ENCODE measurements at places on chromosomes 12 and 14.

DNA sequence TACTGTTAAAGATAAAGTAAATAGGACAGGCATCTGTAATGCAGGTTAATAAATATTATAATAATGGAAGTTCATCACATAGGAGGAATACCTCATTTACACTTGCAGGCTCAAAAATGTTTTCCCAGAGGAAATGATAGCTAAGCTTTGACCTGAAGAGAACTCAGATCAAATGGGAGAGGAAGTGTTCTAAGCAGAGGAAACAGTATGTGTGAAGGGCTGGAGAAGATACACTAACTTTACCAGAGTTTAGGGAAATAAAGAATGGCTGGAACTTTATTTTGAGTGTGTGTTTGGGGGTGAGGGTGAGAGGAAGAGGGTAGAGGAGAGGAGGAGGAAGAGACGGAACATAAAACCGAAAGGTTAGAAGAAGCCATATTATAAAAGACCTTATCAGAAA lies 34.0 kb upstream of the AP4S1 start:
- DNase-seq, result no peak

GRCh38 chr12:4900327-4900726 lies 9.4 kb upstream of the KCNA1 start:
- no peak for DNase-seq

GRCh38 chr12:72676556-72676955 lies 404.4 kb downstream of the TRHDE start:
- no peak for DNase-seq

GRCh38 chr12:56413392-56413791 lies 35.8 kb downstream of the TIMELESS start:
- no peak for DNase-seq

- DNase-seq, result no peak
Observed at GRCh38 chr14:87644689-87645088, 348.3 kb downstream of the GALC start.

DNA sequence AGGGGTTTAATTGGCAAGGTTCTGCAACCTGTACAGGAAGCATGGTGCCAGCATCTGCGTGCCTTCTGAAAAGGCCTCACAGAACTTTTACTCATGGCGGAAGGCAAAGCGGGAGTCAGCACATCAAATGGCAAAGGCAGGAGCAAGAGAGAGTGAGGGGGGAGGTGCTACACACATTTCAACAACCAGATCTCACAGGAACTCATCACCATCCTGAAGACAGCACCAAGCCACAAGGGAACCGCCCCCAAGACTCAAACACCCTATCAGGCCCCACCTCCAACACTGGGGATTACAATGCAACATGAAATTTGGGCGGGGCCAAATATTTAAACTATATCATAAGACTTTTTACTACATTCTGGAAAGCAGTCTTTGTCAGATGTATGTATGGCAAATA lies 38.0 kb upstream of the FKBP4 start:
- DNase-seq, result peak; percentile 21

DNA sequence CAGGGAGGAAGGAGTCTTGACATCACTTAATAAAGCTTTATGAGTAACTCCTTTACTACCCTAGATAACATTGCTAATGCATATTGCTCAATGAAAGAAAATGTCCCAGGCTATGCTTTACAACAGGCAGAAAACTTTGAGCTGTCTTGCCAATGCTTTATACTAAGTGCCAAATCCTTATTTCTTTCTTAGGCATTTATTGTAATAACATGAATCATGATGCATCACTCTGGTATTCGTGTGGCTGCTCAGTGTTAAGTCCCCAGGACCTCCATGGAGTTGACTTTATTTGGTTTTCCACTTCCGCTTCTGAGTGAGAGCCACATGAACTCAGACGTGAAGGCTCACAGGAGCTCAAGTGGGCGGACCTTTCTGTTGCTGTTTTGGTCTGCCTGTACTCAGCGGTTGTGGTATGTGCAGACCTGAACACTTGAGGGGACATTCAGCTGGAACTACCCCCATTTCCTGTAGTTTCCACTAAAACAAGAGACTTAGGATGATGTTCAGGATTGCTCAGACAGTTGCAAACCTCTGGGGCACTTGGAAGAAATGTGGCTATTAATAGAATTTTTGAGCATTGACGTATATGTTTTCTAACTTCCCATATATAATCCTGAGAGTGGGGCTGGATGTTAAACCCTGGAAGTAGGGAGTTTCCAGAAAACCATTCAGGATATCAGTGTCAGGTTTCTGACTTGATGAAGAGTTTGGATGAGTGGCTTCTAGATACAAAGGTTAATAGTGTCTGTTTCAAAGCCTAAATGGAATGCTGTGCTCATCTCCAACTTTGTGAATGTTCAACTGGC lies 258.6 kb downstream of the MSRB3 start:
- DNase-seq, result no peak

DNA sequence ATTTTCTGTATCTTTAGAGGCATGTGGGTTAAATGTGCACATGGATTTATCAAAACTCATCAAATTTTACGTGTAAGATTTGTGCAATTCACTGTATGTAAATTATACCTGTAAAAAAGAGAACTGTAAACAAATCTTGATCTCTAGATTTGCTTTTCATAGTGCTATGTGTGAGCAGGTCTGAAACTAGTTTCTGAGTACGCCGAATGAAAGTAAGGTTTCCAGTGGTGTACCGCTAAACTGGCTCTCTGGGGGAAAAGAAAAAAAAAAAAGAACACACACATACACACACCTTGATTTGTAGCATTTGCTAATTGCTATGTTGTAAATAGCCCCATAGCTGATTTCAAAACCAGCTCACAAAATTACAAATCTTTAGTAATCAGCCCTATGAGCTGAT lies 8.6 kb upstream of the SLC41A2 start:
- no peak for DNase-seq

DNA sequence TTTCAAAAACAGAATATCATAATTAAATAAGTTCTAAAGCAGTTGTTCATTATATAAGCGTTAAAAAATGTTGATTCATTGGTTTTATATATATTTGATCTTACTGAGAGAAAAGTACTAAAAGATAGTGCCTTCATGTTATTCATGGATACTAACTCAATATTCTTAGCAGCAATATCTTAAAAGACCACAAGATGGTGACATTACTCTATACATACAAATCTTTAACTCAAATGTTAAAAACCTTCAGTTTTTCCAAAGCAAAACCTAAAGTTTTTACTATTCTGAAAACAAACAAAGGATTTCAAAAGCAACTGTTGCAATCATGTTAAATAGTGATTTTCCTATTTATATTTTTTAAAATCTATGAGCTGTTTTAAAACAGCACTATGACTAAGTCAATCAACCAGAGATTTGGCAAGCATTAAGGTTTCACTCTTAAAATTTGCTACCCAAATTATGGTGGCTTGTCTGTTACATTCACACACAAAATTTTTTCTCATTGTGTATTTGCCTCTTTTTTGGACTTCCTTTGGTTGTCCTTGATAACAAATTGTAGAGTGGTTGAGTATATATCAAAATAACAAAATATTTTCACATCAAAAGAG lies 50.1 kb upstream of the RERGL start:
- DNase-seq, result no peak

DNA sequence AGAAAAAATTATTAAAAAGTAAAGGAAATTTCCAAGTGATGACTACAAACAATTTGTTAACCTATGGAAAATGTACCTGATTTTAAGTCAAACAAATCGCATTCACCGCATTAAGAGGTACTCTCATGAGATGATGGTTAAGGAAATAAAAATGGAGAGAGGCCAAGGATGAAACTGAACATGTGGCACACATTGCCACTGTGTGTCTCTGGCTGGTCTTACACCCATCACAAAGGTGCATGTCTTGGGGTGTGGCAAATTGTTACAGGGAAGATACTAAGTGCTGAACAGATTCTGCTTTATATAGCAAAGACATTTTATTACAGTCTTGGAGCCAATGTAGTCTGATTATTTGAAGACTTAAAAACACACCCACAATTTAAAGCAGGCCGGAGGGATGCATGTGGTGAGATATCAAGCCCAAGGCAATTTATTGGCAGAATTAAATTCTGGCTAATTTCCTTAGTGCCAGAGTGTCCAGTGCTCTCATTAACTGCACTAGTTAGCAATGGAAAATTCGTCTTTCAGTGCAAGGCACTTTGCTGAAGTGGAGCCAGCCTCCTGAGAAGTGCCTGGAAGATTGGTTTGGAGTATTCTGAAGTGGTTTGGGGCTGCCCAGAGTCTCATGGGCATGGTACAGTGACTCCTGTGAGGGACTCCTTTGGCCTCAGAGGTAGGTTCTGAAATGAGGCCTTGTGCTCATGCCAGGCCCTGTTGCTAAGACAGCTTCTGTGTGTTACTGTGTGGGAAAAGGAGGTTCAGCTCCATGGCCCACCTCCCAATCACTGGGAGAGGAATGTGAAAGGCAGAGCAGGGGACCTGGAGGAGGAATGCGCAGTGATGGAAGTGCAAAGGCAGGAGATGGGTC lies 166.9 kb downstream of the BRMS1L start:
- no peak for DNase-seq

GRCh38 chr12:104299842-104300481 lies 3.6 kb upstream of the EID3 start:
- no peak for DNase-seq

DNA sequence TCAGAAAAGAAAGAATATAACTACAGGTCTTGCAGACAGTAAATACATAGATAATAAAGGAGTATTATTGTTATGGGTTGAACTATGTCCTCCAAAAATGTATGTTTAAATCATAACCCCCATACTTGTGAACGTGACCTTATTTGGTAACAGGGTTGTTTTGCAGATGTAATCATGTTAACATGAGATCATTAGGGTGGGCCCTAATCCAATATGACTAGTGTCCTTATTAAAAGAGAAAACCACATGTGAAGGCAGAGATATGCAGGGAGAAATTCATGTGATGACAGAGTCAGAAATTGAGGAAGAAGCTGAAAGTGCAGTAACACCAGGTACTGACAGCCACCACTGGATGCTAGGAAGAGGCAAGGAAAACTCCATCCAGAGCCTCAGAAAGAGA lies 29.0 kb downstream of the MAGOHB start:
- no peak for DNase-seq

DNA sequence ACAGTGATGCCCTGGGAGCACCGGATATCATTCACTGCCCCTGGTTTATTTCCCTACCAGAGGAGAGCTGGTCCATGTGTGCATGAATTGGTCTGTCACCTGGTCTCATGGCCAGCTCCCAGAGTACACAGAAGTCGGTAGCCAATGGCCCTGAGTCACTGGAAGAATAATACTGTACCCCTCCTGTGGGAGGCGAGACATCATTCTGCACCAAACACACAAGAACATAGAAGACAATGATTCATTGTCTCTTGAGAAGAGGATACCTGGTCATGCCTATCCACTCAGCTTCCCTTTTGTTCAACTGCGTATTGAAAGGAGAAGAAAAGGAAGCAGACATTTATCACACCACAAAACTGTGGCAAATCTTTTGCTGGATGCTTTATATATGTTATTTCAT lies 216.2 kb downstream of the DPF3 start:
- no peak for DNase-seq

GRCh38 chr12:53197011-53197640 lies 9.9 kb downstream of the ITGB7 start:
- DNase-seq, result no peak

GRCh38 chr12:49901986-49902385 lies 1.7 kb downstream of the FAIM2 start:
- DNase-seq, result no peak

GRCh38 chr14:103651585-103651984 lies 22.6 kb downstream of the KLC1 start:
- no peak for DNase-seq

DNA sequence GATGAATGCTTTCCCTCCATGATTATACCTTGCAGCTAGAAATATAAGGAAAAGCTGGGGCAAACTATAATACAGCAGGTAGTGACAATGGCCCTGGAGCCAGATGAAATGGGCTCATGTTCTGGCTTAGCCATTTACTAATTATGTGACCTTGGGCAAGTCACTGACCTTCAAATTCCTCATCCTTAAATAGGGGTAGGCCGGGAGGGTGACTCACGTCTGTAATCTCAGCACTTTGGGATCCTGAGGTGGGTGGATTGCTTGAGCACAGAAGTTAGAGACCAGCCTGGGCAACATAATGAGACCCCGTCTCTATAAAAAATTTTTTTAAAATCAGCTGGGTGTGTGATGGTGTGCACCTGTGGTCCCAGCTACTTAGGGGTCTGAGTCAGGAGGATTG lies 155.4 kb downstream of the C12orf75 start:
- no peak for DNase-seq

DNA sequence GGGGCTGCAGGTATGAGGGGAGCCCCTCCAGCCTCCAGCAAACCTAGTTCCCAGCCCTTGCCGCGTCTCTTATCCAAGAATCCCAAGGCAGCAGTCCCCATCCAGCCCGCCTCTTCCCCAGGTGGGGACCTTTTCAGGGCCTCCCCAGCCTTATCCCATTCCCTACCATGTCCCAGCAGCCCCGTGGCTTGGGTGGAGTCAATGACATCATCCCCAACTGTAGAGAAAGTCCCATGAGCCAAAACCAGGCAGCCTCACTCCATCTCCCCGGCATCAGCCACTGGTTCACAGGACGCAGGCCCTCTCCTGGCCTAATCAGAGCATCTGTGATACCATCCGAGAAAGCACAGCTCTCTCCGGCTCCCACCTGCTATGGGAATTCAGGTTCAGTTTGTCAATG lies 131.0 kb downstream of the NCOR2 start:
- no peak for DNase-seq

- DNase-seq, result no peak
Observed at GRCh38 chr14:91369628-91370445, 47.8 kb downstream of the CCDC88C start.

GRCh38 chr12:130973906-130974305 lies 20.2 kb downstream of the ADGRD1 start:
- no peak for DNase-seq

DNA sequence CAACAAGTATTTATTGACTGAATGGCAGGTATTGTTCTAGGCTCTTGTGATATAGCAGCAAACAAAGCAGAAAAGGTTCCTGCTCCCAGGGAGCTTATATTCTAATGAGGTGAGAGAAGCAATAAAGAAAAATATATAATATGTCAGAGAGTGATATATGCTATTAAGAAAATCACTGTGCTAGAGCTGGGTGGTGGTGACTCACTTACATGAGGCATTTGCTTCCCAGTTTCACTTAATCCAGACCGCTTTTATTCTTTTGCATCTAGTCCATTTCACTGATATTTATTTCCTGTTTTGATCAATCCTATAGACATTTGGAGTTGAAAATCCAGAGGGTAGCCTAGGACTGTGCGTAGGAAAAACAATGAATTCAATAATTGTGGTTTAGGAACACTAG lies 17.5 kb downstream of the TRHDE start:
- no peak for DNase-seq

GRCh38 chr12:93111773-93112172 lies 182.7 kb upstream of the EEA1 start:
- no peak for DNase-seq

GRCh38 chr12:56206452-56207166 lies 15.1 kb downstream of the RNF41 start:
- DNase-seq, result peak; percentile 63

Data from activated CD8-positive, alpha-beta memory T cell treated with anti-CD3 and anti-CD28 coated beads, Interleukin-2, amount 10 ng/mL, durations not matched to agents 7 days and 5 days (primary cell).